ENCODE measurements at places on chromosomes 6 and 20.

DNA sequence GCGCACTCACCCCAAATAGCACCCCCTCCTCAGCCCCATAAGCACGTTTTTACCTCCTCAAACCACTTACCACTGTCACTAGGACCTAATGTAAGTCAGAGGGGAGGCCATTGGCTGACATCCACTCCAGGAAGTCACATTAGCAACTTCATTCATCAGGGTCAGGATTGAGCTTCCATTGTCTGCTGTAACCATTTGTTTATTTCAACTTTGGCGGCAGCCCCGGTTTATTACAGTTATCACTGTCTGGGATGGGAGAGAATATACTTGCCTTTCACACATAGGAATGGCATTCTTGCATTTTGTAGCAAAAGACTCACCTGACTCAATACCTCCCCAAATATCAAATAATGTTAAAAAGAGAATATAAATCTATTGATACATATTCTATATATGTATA, 38.3 kb downstream of the MAFB start:
- DNase-seq, result no peak

- DNase-seq, result no peak
Measured at GRCh38 chr6:50925548-50925947, 106.9 kb downstream of the TFAP2B start.

GRCh38 chr6:119962505-119962904, 612.9 kb upstream of the MAN1A1 start:
- no peak for DNase-seq

GRCh38 chr6:37134396-37135191, 35.4 kb upstream of the PIM1 start:
- DNase-seq, result peak; percentile 50

DNA sequence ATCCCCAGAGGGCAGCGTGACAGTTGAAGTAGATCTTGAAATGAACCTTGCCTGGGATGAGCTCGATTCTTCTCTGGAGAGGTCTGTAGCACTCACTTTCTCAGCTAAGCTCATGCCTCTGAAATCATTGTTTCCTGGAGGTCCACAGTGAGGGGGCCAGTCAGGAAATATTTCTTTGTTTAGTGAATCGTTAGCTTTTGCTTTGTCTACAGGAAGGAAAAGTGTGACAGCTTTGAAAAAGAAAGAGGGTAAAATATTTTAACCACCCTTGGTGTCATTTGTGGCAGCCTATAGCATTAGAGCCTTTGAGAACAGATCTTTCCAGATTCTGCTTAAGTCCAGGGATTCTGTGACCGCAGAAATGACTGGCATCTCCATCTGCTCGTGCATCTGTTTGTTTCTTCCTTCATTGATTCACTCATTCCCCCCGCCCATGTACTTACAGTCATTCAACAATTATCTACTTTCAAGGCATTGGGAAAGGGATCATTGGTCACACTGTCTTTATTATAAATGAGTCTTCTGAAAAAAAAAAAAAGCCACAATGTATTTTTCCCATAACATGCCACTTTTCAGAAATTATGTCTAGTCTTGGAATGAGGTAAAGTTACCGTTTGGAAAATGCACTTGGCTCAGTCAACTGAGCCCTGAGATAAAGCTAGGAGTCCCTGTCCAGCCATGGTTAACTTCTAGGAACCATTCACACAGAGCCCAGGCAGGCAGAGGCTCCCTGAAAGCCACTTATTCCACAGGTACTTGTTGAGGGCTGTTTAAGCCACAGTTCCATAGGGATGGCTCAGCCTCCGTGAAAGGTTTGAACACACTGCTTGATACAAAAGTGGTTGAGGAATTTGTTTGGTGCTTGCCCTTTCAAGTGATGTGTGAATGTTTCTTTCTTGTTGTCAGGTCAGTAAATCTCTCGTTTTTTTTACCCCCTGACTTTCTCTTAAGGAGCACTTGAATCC, 86.0 kb downstream of the TIAM2 start:
- no peak for DNase-seq
